ENCODE measurements at places on chromosomes 2 and 18.

DNA sequence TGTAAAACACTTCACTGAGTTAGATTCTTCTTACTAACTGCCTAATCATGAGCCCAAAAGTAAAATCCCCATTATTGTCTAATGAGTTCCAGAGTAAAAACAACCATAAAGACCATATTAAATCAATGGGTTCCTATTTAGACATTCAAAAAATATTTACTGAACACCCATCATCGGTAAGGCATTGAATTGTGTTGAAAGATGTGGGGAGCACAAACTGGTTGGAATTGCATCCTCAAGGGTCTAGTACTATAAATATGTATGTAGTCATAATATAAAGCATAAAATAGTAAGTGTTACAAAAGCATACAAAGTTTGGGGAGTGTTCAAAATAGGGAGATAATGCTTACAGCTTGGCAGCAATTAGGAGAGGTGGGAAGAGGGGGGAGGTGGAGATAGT is 3.0 kb upstream of the MARCHF4 start:
- no peak for DNase-seq

GRCh38 chr2:29587402-29588190 is 333.8 kb downstream of the ALK start:
- DNase-seq = no peak

DNA sequence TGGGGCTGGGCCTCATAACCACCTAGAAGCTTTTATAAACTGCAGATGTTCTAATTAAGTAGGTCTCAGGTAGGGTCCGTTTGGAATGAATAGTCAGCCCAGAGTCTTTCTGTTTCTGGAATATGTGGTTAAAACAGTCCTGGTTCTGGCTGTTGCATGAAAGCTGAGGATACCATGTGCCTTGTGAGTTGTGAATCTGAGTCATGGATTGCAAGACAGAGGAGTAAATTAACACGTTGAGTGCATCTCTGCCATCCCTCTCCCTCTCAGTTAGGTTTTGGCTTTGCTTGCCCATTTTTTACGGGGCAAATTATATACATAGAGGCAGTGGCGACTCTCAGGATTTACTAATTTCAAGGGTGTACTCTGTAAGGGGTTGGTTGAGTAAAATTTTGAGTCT is 59.1 kb downstream of the NCK2 start:
- DNase-seq = no peak

DNA sequence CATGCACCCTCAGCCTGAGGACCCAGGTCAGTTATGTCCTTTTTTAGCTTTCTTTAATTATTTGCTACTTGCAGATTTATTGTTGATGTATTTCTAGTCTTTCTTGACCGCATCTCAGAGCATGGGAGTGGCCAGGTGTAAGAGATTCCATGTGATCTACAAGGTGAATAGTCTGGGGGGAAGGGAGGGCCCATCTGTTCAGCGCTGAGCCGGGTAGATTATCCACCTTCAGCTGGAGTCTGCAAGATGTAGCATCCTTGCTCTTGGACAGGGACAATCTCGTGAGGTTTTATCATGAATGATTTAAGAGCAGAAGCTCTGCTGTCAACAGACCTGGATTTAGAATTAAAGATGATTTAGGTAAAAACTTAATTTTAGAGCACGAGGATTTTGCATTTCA is 12.0 kb upstream of the DGKD start:
- DNase-seq = no peak

DNA sequence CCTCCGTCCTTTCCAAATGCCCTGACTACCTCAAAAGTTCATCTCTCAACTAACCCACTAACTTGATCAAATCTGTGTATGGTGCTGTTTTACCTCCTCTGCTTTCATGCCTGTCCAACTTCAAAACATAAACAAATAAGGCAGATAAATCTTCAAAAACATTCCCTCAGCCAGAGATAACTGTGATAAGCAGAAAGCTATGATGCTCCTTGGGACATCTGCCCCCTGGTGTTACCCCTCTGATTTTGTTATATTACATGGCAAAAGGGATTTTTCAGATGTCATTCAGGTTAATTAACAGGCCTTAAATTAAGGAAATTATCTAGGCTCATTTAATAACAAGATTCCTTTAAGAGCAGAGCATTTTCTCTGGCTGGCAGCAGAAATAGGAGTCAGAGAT is 810.8 kb upstream of the CHAC2 start:
- DNase-seq = no peak

DNA sequence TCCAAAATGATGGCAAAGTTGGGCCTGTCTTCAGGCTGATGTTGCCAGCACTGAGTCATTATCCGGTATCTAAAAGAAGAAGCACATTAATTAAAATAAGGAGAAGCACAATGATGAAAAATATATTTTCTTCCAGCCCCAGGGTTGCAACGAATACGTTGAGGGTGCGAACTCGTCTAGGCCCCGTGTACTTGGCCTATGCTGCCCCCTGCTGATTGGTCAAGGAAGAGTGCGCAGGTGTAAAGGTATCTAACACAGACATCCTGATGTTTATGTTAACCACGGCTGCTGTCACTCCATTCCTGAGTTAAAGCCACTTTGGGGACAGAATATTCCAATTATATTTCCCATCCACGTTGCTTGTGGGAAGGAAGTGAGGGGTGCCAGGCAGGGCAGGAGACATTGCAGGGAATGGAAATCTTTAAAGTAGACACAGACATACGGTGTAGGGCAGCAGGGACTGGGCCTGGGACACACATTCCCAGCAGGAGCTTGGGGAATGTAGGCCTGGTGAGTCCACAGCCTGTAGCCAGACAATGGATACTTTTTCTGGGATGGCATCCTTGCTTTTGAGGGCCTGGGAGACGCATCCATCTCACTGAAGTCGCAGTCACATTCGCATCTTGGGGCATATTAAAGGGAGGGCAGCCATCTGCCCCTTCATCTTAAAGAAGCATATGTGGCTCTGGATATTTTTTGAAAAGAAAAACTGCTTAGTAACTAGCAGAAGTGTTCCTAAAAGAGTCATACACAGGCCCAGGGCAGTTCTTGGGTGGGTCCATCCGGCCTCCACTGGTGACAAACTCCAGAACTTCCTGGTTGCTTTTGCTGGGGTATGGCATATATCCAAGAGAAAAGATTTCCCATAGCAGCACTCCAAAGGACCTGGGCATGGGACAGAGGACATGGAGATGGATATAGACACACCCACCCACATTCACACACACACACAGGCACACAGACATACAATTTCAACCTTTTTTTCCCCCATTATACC is 81.9 kb downstream of the CLIP4 start:
- DNase-seq = peak; percentile 83

DNA sequence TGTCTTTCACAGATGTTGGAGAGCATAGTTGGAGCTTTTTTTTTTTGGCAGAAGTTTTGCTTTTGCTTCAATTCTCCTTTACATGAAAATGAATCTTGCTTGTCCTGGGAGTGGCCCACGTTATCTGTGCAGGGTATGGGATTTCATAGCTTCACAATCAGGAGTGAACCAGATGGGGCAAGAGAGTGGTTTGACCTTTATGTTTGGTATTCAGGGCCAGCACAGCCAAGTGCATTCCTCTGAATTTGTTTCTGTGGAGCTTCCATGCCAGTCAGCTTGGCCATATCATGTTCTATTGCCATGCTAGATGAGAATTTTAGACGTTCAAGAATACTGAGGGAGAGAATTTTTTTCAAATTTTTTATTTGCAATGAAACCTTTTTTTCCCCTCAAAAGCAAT is 116.6 kb downstream of the PRPF40A start:
- no peak for DNase-seq

DNA sequence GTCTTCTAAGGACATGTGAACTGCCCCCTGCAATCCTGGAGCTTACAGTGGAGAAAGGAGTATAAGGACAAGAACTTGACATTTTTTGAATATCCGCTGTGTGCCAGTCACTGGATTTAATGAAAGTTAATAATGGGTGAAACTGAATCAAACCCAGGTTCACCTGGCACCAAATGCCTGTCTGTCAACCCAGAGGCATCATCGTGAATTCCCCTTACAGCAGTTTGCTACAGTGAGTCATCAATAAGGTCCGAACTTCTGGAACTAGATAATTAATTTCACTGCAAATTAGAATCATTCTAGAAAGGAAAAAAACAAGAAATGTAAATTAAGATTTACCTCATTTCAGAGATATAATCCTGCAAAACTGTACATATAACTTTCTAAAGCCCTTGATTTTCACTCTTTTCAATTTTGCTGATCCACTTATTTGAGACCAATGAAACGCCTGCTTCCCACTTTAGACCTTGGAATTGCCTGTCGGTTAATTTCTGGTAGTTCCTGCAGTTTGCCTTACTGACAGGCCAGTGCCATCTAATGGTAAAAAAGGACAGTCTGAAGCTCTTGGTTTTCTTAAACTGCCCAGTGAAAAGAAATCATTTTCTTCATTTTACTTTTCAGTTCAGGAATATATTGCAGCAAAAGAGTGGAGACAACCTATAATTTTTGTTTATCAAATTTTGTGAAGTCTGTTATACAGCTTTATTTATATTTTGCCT is 8.2 kb downstream of the DSG2 start:
- DNase-seq = no peak

DNA sequence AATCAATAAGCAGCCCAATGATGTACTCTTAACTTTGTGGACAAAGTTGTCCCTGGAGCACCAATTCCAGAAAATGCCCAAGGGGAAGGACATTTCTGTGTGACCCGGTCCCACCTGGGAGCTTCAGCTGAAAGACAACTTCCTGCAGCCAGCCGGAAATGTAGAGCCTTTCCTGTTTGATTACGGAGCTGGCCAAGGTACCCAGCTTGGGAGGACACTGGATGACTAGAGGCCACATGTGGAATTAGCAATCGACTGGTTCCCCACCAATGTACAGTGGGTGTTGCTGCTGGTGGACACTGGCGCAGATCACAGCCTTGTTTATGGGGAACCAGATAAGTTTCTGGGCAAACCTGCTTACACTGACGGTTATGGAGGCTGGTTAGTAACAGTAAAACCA is 53.0 kb upstream of the ZC3H15 start:
- DNase-seq = no peak

DNA sequence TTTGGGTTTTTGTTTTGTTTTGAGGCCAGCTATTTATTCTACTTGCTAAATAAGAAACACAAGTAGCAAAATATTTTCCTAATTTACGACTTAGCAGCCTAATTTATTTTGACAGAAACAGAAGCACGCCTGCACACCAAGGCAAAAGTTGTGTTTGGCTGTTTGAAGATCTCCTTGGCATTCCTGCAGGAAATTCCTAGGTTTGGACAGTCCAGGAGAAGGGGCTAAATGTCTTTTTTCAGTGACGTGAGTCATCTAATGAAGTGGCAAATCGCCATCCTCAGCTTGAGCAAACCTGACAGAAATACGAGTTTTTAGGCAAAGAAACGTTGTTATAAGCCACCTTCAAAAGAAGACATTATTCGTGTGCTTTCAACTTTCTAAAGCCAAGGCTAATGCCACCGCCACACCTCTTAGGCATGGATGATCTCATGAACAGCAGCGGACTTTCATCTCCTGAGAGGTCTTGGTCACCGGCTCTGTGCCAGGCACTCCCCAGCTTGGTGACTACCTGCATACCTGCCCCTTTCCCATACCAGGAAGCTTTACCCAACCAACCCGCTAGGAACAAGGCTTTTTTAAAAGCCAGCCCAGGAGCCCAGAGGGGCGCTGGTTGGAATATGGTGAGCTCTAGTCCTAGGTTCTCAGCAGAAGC is 30.9 kb downstream of the STK39 start:
- no peak for DNase-seq

DNA sequence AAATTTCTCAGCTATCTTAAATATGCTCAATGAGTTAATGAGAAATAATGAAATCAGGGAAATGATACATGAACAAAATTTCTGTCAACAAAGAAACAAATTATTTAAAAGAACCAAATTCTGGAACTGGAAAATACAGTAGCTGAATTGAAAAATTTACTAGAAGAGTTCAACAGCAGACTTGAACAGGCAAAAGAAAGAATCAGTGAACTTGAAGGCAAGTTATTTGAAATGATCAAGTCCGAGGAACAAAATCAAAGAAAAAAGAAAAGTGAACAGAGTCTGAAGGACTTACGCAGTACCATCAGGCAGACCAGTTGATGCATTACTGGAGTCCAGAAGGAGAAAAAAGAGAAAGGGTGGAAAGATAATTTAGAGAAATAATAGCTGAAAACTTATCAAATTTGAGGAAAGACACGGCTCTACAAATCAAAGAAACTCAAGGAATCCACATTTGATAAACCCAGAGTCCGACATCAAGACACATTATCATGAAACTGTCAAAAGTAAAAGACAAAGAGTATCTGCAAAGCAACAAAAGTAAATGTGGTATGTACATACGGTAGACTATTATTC is 83.6 kb downstream of the CCDC138 start:
- no peak for DNase-seq

GRCh38 chr2:33062665-33063250 is 116.0 kb downstream of the LTBP1 start:
- no peak for DNase-seq

DNA sequence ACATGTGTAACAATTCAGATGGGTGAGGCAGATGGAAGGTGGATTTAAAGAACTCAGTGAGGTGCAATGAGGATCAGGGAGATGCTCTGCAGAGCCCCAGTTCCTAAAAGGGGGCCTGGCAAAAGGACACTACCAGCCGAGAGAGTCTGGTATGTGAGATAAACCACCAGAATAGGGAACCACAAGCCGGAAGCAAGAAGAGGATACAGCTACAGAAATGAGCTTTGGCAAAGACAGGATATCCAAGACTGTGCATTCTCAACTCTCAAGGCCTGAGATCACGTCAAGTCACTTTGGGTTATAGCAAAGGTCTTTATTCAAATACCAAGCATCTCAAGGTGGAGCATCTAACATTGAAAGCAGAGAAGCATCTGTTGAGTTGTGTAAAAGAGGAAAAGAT is 293.5 kb downstream of the ARHGAP15 start:
- no peak for DNase-seq

GRCh38 chr2:38016219-38016618 is 59.7 kb downstream of the CYP1B1 start:
- DNase-seq = no peak

DNA sequence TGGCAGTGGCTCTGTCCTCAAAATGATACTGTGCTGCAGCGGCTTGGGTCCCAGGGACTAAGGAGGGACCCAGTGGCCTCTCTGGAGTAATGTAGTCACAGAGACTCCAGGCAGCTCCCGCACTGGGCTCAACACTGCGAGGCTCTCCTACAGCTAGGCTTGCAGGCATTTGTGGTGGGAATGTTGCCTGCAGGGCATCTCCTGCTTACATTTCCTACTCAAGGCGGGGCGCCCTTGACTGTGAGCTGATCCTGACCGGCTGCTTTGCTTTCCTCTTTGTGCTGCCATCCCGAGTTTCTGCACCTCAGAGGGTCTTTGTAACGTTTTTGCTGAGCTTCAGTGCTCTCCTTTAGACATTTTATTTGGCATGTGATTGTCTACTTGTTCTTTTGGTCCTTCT is 177.4 kb upstream of the FN1 start:
- no peak for DNase-seq

- DNase-seq = no peak
Observed at GRCh38 chr2:233098618-233099017, 38.5 kb downstream of the INPP5D start.

- DNase-seq = no peak
Observed at GRCh38 chr2:120558847-120559246, 176.8 kb upstream of the GLI2 start.

- DNase-seq = no peak
Observed at GRCh38 chr2:128568106-128568505, 249.4 kb upstream of the HS6ST1 start.

- DNase-seq = no peak
Observed at GRCh38 chr18:26546170-26546874, 2.0 kb downstream of the KCTD1 start.

- no peak for DNase-seq
Observed at GRCh38 chr2:157747695-157748370, 119.2 kb upstream of the ACVR1C start.

GRCh38 chr2:204722207-204722606 is 176.9 kb downstream of the PARD3B start:
- DNase-seq = no peak

GRCh38 chr2:60735496-60736250 is 20.4 kb upstream of the PAPOLG start:
- no peak for DNase-seq
